Activated T-cell treated with anti-CD3 and anti-CD28 coated beads, Interleukin-2, amount 50 U/mL, for 72 hours (primary cell): ENCODE measurements at places on chromosomes 13 and 19. TPM values are rescaled to one million over a fixed set of nuclear protein-coding genes. Genes with fewer than 3 reads are reported as not detected.

The MCOLN1 gene
- 9.5 TPM for total RNA-seq

- DNase-seq, result no peak
- H3K27me3 ChIP-seq, result no peaks in the 10 kb centered on the region
- no peak overlapping the region for H3K4me3 ChIP-seq
- peaks cover 87% of the 10 kb centered on the region for H3K4me1 ChIP-seq
- H3K36me3 ChIP-seq, result no peaks in the 10 kb centered on the region
Observed at GRCh38 chr13:98986226-98986846, 8.5 kb upstream of the DOCK9 start.

GRCh38 chr13:101398920-101399319, 17.4 kb downstream of the NALCN start:
- H3K36me3 ChIP-seq, result no peaks in the 10 kb centered on the region
- no peak overlapping the region for H3K27ac ChIP-seq
- no peak overlapping the region for H3K4me3 ChIP-seq
- no peak for DNase-seq
- no peaks in the 10 kb centered on the region for H3K4me1 ChIP-seq
- no peaks in the 10 kb centered on the region for H3K27me3 ChIP-seq

GRCh38 chr19:49152119-49152550, 3.1 kb downstream of the HRC start:
- no peak overlapping the region for H3K4me3 ChIP-seq
- peaks cover 31% of the 10 kb centered on the region for H3K4me1 ChIP-seq
- H3K36me3 ChIP-seq, result peaks cover 2% of the 10 kb centered on the region
- H3K27ac ChIP-seq, result no peak overlapping the region

The SIGLEC8 gene
- not detected for total RNA-seq

GRCh38 chr19:31299665-31300064, 49.6 kb downstream of the TSHZ3 start:
- H3K4me3 ChIP-seq, result no peak overlapping the region
- H3K27me3 ChIP-seq, result no peaks in the 10 kb centered on the region
- no peaks in the 10 kb centered on the region for H3K36me3 ChIP-seq
- H3K27ac ChIP-seq, result no peak overlapping the region

- peaks cover 22% of the 10 kb centered on the region for H3K4me1 ChIP-seq
- H3K27me3 ChIP-seq, result peaks cover 7% of the 10 kb centered on the region
- DNase-seq, result no peak
- H3K27ac ChIP-seq, result no peak overlapping the region
- H3K4me3 ChIP-seq, result no peak overlapping the region
Observed at GRCh38 chr19:32809254-32809653, 60.3 kb downstream of the SLC7A9 start.

The CD79A gene
- 12.3 TPM for total RNA-seq

The RUBCNL gene
- 8.9 TPM for total RNA-seq

- no peak overlapping the region for H3K27ac ChIP-seq
- H3K36me3 ChIP-seq, result no peaks in the 10 kb centered on the region
- no peak overlapping the region for H3K4me3 ChIP-seq
Observed at GRCh38 chr13:93289053-93289452, 62.4 kb downstream of the GPC6 start.

The STK11 gene
- total RNA-seq, result 86.3 TPM

The HSD17B14 gene
- total RNA-seq, result 3.2 TPM

The MEIS3 gene
- total RNA-seq, result 0.23 TPM

GRCh38 chr19:4984438-4984990, 15.6 kb downstream of the KDM4B start:
- H3K27ac ChIP-seq, result no peak overlapping the region
- H3K4me1 ChIP-seq, result peaks cover 8% of the 10 kb centered on the region
- no peaks in the 10 kb centered on the region for H3K36me3 ChIP-seq
- H3K4me3 ChIP-seq, result no peak overlapping the region
- no peaks in the 10 kb centered on the region for H3K27me3 ChIP-seq

DNA sequence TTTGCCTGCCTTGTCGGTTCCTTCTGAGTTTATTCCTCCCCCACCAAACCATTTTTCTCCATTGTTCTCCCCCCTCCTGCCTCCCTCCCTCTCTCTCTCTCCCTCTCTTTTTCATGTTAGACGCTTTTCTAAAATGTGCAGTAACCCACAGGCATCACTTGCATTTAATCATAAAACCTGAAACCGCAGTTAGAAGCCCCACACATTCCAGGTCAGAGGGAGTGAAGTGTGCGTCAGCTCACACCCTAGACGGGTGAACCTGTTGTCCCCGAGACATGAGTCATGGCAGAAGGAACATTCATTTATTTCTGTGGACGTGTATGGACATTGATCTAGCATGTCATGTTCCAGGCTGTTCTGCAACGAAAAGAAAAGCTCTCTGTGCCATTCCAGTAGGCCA, 19.9 kb downstream of the ONECUT3 start:
- no peak overlapping the region for H3K27ac ChIP-seq
- H3K27me3 ChIP-seq, result peaks cover 76% of the 10 kb centered on the region
- H3K4me3 ChIP-seq, result no peak overlapping the region
- peaks cover 10% of the 10 kb centered on the region for H3K36me3 ChIP-seq
- no peaks in the 10 kb centered on the region for H3K4me1 ChIP-seq
- no peak for DNase-seq

DNA sequence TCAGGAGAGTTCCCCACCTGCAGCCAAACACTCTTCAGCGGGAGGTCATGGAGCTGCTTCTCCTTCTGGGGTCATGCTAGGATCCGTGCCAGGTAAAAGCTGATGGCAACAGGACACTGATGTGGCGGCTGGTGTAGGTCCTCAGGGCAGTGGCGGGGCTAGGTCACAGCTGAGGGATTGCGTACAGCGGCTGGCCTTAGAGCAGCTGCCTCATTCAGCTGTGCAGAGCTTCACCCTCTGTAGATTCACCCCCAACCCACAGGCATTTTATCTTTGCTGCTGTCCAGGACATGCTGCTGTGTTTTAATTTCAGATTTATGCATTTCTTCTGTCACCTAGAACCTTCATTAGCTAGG, 2.3 kb downstream of the MCF2L start:
- peaks cover 1% of the 10 kb centered on the region for H3K36me3 ChIP-seq
- no peak for DNase-seq
- H3K4me1 ChIP-seq, result peaks cover 40% of the 10 kb centered on the region
- no peak overlapping the region for H3K27ac ChIP-seq
- no peak overlapping the region for H3K4me3 ChIP-seq

DNA sequence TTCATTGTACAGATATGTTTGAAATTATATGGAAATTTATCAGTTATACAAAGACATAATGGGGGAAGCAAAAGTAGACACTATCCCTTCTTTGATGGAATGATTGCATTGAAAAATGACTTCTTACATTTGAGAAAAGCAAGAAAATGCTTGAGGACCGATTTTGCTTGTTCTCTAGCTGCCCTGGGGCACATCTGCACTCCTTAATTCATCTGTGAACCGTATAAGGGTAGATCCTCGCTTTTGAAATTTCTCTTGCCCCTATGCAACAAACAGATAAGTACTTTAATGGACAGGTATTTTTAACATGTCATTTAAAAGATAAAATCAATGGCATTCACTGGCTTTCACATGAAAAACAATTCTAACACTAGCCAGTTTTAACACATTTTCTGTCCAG, 13.5 kb upstream of the MLNR start:
- no peaks in the 10 kb centered on the region for H3K4me1 ChIP-seq
- no peaks in the 10 kb centered on the region for H3K27me3 ChIP-seq
- no peak overlapping the region for H3K4me3 ChIP-seq
- DNase-seq, result no peak
- H3K27ac ChIP-seq, result no peak overlapping the region

DNA sequence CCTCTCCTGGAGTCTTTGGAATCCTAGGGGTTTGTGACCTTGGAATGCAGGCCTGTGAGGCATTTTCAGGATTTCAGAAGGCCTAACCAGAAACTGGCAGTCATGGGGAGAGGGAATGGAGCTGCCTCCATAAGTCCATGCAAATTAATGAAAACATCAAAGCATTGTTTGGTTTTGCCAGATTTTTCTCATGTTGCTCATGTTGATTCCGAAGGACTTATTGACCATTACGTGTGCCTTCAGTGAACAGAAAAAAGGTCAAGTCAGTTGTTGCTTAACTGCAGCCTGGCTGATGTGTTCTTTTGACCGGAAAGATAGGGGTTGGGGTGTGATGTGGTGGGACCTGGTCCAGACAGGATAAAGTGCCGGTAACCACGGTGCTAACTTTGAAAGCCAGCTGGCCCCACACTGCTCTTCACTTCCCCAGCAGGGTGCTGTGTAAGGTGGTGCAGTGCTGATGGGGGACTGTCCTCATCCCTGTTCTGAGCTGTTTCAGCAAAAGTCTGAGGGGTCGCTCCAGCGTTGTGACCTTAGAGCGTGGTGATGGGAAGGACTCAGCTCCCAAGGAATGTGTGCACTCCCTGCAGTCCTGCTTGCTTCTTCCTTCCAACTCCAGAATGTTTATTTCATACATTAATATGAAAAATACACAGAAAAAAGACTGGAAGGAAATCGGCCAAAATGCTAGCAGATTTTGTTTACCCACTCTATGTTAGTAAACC, 3.5 kb downstream of the RNF113B start:
- no peaks in the 10 kb centered on the region for H3K4me1 ChIP-seq
- H3K27ac ChIP-seq, result no peak overlapping the region
- DNase-seq, result no peak
- peaks cover 25% of the 10 kb centered on the region for H3K27me3 ChIP-seq
- no peak overlapping the region for H3K4me3 ChIP-seq

GRCh38 chr13:22740264-22740663, 440.5 kb upstream of the SGCG start:
- no peaks in the 10 kb centered on the region for H3K36me3 ChIP-seq
- no peak overlapping the region for H3K4me3 ChIP-seq
- peaks cover 2% of the 10 kb centered on the region for H3K27me3 ChIP-seq
- no peaks in the 10 kb centered on the region for H3K4me1 ChIP-seq

The ZNF667 gene
- total RNA-seq, result 1.5 TPM

- peak overlapping the region; percentile 44 for H3K27ac ChIP-seq
- H3K4me1 ChIP-seq, result peaks cover 8% of the 10 kb centered on the region
- H3K27me3 ChIP-seq, result no peaks in the 10 kb centered on the region
- no peak overlapping the region for H3K4me3 ChIP-seq
Observed at GRCh38 chr13:113169277-113170272, 11.1 kb downstream of the PROZ start.

- H3K27me3 ChIP-seq, result no peaks in the 10 kb centered on the region
- peak overlapping the region; percentile 76 for H3K27ac ChIP-seq
- H3K4me1 ChIP-seq, result peaks cover 70% of the 10 kb centered on the region
- H3K36me3 ChIP-seq, result peaks cover 3% of the 10 kb centered on the region
Observed at GRCh38 chr19:4911314-4911713, 2.0 kb downstream of the UHRF1 start.

DNA sequence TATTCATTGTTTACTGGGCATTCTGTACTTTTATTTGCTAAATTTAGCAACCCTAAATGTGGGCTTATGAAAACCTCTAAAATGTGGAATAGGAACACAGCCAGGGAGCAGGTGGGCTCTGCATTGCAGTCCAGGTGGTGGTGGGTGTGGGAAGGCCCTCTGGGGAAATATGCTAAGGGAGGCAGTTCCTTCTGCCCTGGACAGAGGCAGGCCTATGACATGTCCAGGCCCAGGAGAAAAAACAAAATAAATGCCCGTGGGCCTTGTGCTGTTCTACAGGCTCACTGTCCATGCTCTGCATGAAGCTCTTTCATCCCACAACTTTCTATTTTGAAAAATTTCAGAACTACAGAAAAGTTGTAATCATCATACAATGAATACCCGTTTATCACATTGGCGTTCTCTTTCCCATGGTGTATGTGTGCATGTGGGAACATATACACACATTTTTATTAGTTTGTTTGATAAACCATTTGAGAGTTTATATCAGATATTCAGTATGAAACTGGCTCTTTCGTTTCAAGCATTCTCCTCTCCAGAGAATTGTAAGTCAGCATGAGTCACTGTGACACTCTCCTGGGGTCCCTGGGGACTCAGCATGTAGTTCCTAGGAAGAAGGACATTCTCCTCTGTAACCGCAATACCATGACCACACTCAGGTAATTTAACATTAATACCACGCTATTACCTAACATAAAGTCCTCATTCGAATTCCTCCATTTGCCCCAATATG, 505.3 kb downstream of the COG6 start:
- no peak for DNase-seq
- peak overlapping the region; percentile 4 for H3K27ac ChIP-seq
- no peaks in the 10 kb centered on the region for H3K27me3 ChIP-seq
- H3K4me1 ChIP-seq, result peaks cover 47% of the 10 kb centered on the region
- H3K36me3 ChIP-seq, result no peaks in the 10 kb centered on the region

DNA sequence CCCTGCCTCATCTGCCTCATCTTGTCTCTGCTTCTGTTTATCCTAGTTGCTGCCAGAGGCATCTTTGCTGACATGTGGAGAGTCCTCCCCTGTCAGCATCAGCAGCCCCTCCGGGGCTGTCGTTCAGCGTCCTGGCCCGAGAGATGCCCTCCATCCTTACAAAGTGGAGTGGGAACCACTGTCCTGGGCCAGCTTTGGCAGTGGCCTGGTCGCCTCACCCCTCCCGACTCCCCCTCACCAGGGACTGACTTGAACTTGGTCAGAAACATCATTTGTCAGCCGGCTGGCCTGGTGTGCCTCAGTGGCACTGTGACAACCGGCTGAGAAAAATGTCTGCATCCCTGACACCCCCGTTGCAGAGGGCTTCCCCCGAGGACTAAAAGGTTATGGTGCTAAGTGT, 20.6 kb downstream of the FGF9 start:
- H3K4me1 ChIP-seq, result peaks cover 14% of the 10 kb centered on the region
- H3K27me3 ChIP-seq, result no peaks in the 10 kb centered on the region
- DNase-seq, result no peak
- no peaks in the 10 kb centered on the region for H3K36me3 ChIP-seq

The PCSK4 gene
- total RNA-seq, result 13.3 TPM

GRCh38 chr13:95624020-95624419, 20.5 kb downstream of the DZIP1 start:
- no peak overlapping the region for H3K4me3 ChIP-seq
- H3K27ac ChIP-seq, result no peak overlapping the region
- H3K27me3 ChIP-seq, result peaks cover 23% of the 10 kb centered on the region
- H3K36me3 ChIP-seq, result no peaks in the 10 kb centered on the region

GRCh38 chr19:1027650-1028061, 1.2 kb downstream of the CNN2 start:
- peak overlapping the region; percentile 96 for H3K4me3 ChIP-seq
- H3K27ac ChIP-seq, result no peak overlapping the region
- H3K36me3 ChIP-seq, result peaks cover 12% of the 10 kb centered on the region
- DNase-seq, result no peak
- H3K27me3 ChIP-seq, result no peaks in the 10 kb centered on the region

DNA sequence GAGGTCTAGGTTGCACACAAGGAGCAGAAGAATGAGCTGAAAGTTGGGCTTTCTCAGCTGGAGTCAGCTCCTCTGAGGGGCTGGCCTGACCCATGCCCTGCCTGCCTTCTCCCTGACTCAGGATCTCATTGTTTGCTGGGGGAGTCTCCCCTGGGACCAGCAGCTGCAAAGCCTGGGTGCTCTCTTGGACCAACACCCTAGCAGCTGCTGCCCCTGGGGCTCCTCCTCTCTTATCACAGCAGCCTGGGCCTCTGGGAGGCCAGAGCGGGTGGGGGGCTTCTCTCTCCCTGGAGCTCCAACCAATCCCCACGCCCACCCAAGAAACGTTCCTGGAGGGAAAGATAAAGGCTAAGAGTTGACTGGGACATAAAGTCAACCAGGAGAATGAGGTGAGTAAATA, 1.6 kb upstream of the FCGBP start:
- peaks cover 50% of the 10 kb centered on the region for H3K4me1 ChIP-seq
- peaks cover 10% of the 10 kb centered on the region for H3K36me3 ChIP-seq
- H3K4me3 ChIP-seq, result peak overlapping the region; percentile 33
- peak overlapping the region; percentile 9 for H3K27ac ChIP-seq
- no peak for DNase-seq

- H3K27me3 ChIP-seq, result peaks cover 43% of the 10 kb centered on the region
- no peak for DNase-seq
- H3K4me1 ChIP-seq, result peaks cover 5% of the 10 kb centered on the region
- H3K4me3 ChIP-seq, result peak overlapping the region; percentile 80
- H3K36me3 ChIP-seq, result no peaks in the 10 kb centered on the region
Observed at GRCh38 chr13:106918557-106918860, 350.6 kb upstream of the ARGLU1 start.
